Jurkat, Clone E6-1 (cell line): ENCODE measurements at places on chromosomes 2 and 18.

GRCh38 chr2:23312996-23313606 is 71.9 kb upstream of the KLHL29 start:
- DNase-seq, result peak; percentile 32

GRCh38 chr18:74715865-74716712 is 118.4 kb downstream of the ZNF407 start:
- no peak for DNase-seq

GRCh38 chr2:86785456-86785855 is 5.3 kb downstream of the CD8A start:
- DNase-seq, result no peak

DNA sequence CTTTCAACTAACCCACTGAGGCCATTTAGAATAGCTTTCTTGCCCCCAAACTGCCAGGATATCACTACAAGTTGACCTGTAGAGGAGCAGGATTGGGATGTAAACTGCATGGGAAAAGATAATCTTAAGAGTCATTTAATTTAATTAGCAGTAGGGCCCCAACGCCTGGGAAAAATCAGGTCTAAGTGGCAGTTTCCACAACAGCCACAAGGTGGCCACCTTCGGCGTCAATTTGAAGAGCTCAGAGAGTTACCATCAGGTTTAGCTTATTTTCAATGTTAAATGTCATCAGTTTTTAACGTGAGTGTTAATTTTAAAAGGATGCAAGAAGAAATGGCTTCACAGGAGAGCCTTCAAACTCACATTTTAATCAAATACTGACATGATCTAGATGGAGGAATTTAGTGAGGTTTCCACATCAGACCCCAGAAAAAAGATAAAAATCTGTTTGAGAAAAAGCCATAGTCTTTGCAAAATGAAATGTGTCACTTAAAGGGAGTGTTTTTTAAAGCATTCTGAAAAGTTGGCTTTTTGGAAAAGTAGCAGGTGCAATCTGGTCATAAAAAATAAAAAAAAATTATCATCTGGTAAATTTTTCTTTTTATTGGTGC is 77.3 kb upstream of the UPP2 start:
- peak; percentile 28 for DNase-seq

GRCh38 chr2:29660201-29660600 is 261.2 kb downstream of the ALK start:
- DNase-seq, result no peak

DNA sequence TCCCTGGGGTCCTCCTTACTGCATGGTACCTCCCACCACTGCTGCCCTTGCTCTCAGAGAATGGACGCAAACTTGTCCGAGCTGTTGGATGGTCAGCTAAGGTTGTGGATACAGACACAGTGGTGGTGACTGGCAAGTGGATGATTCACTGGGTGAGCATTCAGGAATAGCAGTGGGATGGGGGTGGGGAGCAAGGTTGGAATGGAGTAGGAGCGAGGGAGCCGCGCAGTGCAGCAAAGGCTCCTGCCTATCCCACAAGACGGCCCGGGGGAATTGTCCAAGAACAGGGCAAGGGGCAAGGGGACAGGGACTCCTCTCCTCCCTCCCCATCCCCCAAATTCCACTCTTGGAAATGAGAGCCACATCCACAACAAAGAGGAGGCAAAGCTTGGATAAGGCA is 102.2 kb downstream of the PIEZO2 start:
- no peak for DNase-seq

- no peak for DNase-seq
These were observed at the start of gene IL1A for GRCh38 chr2:112784199-112785189. TSS of gene IL1A (minus strand) at chr2:112784493. CDS start at chr2:112783770, 723 bp downstream.

DNA sequence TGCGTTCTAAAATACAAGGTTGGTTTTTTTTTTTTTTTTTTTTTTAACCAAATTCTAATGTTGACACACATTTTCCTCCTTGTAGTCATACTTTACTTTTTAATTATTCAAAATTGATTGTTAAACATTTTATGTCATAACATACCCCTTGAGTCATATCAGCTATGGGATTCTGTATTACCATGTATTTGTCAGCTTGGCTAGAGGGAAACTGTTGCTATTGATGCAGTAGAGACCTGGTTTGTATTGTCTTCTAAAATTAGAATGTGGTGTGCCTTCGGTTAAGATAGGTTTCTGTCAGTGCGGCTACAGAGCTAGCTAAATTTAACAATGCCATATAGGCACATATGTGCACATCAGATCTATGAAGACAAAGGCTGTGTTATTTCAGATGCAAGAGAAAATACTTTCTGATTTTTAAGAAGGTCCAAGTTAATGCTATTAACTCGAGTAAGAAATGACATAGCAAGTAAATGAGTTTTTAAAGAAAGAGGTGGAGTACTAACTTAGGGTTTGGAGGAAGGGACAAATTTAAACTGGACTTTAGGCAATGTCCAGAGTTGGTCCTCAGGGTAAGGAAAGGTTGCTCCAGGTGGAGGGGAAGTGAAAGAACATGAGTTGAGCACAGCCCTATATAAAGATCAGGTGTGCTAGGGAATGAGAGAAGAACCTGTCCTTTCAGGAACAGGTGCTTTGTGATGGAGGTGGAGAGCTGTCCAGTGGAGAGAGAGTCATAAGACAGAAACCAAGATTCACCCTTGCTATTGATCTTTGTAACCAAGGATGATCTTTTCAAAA is 152.3 kb downstream of the PRPF40A start:
- no peak for DNase-seq
